ENCODE measurements at places on chromosomes 12 and 14.

- no peak for DNase-seq
Observed at GRCh38 chr14:64879635-64880220, at the start of gene SPTB. Gene SPTB (minus strand): TSS chr14:64879907. CDS start chr14:64823094, 56,813 bp downstream.

- peak; percentile 54 for DNase-seq
Observed at GRCh38 chr12:116495260-116495659, 63.9 kb upstream of the MAP1LC3B2 start.

GRCh38 chr14:56197150-56197549, 78.9 kb downstream of the PELI2 start:
- no peak for DNase-seq

- no peak for DNase-seq
Observed at GRCh38 chr14:56964895-56965294, 154.6 kb upstream of the OTX2 start.

DNA sequence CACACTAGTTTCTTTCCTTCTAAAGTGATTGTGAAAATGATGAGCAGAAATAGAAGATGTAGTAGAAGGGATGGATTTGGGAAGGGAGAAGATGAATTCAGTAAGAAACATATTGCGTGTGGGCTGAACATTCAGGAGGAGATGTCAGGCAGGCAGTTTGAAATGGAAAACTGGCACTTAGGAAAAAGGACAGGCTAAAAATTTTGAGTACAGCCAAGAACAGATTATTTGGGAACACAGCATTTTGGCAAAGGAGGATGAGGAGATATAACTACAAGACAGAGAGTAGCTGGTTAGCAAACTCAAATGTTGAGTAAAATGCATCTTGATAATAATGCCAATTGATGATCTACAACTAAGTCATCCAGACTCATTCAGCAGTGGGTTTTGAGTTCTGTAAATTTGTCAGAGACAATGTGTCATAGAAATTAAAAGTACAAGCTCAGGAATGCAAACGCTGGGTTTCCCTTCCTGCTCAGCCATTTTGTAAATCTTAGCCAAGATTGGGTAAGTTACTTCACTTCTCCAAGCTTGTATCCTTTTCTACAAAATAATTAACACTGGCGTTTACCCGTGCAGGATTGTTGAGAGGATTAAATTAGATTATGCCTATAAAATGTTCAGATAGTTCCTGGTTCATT, 255.0 kb downstream of the NAV3 start:
- DNase-seq: peak; percentile 68

GRCh38 chr12:109466821-109467220, 10.3 kb downstream of the KCTD10 start:
- peak; percentile 45 for DNase-seq

- DNase-seq: peak; percentile 78
Observed at GRCh38 chr12:27524839-27525753, 1.1 kb downstream of the PPFIBP1 start.

DNA sequence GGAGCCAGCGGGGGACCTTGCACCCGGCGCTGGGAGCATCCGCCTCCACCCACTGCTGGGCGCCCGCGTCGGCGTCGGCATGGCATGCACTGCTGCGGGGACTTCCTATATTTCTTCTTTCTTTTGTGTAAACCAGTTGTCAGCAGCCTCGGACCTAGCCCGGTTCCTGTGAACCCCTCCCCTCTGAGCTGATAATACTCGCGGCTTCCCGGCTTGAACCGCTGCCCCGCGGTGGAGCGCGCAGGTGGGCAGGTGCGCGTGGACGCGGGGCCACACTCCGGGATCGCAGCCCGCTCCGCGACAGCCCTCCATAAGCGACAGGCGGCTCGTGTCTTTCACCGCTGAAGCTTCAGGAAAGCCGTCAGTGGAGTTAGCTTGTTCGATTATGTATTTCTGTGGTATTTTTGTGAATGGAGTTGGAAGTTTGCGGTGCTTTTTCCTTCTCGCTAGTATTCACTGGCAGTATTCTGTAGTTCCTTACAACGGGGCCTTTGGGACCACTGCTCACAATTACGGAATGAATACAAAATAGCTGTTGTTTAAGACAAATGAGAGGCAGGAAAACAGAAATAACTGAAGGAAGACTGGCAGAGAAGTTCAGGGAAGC, 870 bp downstream of the BMAL2 start:
- DNase-seq: no peak

GRCh38 chr14:93978735-93979134, 2.4 kb upstream of the ASB2 start:
- no peak for DNase-seq

DNA sequence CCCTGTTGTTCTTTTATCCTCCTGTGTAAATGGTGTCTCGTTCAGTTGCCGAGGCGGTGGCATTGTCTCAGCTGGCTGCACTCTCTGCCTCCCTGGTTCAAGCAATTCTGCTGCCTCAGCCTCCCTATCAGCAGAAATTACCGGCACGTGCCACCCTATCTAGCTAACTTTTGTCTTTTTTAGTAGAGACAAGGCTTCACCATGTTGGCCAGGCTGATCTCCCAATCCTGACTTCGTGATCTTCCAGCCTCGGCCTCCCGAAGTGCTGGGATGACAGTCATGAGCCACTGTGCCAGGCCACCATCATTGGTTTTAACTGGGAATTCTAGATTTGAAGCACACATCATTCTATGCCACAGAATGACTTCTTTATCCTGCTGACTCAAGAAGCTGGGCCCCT, 175.3 kb upstream of the ALG10B start:
- DNase-seq: no peak

DNA sequence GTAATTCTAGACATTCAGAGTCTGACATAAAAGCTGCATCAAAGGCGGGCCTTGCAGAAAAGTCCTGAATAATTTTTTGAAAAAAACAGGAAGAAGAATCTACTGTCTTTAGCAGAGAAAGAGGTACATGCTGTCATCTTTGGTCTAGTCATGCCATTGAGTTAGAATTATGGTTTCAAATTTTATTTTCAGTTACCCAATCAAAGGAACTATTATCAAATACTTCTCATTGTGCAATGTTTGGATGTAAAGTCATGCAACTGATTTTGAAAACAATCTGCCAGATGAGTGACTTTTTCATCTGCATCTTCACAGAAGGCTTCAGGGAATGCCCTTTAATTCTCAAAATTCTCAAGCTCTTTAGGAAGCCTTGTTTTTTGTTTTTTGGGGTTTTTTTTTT, 803.5 kb downstream of the FLRT2 start:
- peak; percentile 30 for DNase-seq

Measured in LHCN-M2 (cell line).